ENCODE measurements at places on chromosomes 7 and 10.
A peak's percentile ranks its signal among the peaks of the same experiment; 100 is the strongest.

- no peak for DNase-seq
Measured at GRCh38 chr10:71989661-71990454, 25.7 kb downstream of the CHST3 start.

- no peak for DNase-seq
Measured at GRCh38 chr7:30706316-30706715, 24.1 kb upstream of the CRHR2 start.

DNA sequence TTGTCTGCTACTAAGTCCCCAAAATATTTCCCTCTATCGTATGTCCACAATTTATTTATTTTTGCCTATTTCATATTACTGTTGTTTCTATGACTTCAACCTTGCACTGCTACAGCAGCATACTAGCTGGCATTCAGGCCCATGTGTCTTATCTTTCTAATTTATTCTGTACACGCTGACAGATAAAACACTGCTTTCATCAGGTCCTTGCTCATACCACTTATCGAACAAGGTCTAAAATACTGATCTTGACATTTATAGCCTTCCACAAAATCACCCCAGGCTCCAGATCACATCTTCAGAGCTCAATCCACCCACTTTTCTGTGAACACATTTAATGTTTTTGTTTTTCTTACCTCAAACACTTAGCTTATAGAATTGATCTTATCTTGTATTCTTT is 374.6 kb downstream of the THSD7A start:
- DNase-seq, result no peak

DNA sequence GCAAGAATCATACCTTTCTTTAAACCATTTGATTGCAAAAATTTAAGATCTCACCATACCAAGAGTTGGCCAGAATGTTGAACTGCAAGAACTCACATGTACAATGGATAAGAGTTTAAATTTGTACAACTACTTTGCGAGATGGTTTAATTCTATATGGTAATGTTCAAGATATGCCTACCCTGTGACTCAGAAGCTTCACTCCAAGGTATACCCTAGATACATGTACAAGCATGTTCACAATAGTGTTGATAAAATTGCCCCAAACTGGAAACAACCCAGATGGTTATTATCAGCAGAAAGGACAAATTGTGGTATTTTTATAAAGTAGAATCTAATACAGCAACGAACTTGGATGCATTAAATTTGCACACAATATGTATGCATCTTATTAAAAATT is 25.1 kb upstream of the RAB18 start:
- no peak for DNase-seq

- DNase-seq, result no peak
Measured at GRCh38 chr7:47801423-47801822, 146.8 kb downstream of the PKD1L1 start.

- no peak for DNase-seq
Measured at GRCh38 chr10:13457958-13458686, 70.7 kb downstream of the BEND7 start.

GRCh38 chr7:117068511-117069145 is 115.3 kb downstream of the ST7 start:
- DNase-seq, result peak; percentile 90

DNA sequence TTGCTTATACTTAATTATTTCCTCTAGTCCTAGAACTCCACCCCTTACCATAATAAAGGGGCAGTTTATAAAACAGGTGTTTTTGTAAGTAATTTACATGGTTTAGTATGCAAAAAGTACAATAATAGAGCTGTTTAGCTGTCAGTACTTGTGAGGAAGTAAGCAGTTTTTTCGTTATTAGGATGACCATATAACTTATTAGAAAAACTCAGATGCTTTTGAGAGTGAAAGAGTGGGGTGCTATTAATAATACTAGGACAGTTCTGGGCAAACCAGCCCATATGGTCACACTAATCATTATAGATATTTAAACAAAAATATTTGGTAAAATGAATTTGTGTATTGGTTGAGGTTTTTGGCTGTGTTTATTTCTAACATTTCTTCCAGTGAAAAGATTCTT is 201.9 kb upstream of the KAT6B start:
- no peak for DNase-seq

- DNase-seq, result no peak
Measured at GRCh38 chr10:73814276-73814895, 3.0 kb upstream of the NDST2 start.

DNA sequence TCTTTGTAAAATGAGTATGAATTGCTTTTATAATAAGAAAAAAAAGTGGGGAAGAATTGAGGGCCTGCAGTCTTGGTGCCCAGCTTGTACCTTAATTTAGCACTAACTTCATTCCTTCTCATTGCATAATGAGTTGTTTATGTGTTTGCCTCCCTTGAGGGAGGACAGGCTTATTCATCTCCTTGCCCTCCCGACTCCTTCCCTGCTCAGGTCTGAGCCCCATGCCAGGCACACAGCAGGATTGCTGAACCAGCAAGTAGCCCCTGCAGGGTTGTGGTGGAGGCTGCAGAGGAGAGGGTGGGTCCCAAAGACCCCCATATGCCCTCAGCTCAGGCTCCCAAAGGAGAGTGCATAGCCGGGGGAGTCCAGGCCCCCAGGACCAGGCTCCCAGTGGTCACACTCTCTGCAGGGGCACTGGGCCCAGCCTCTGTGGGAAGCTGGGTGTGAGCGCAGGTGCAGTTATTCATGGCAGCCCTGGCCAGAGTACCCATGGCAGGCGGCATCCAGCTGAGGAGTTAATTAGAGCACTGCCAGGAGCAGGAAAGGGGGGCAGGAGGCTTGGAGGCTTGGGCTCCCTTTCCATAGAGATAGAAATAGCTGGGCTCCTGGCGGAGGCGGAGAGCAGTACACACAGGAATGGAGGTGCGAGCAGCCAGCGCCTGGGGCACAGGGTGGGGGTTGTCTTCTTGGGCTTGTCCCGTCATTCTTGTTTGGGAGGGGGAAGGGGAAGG is 28.2 kb upstream of the GOLGA7B start:
- DNase-seq, result no peak

- peak; percentile 52 for DNase-seq
Measured at GRCh38 chr7:158682456-158682855, 22.1 kb downstream of the NCAPG2 start.
